ENCODE measurements at places on chromosomes 1 and 21.

- no peak for DNase-seq
Measured at GRCh38 chr21:25107708-25108107, 499.6 kb downstream of the MRPL39 start.

DNA sequence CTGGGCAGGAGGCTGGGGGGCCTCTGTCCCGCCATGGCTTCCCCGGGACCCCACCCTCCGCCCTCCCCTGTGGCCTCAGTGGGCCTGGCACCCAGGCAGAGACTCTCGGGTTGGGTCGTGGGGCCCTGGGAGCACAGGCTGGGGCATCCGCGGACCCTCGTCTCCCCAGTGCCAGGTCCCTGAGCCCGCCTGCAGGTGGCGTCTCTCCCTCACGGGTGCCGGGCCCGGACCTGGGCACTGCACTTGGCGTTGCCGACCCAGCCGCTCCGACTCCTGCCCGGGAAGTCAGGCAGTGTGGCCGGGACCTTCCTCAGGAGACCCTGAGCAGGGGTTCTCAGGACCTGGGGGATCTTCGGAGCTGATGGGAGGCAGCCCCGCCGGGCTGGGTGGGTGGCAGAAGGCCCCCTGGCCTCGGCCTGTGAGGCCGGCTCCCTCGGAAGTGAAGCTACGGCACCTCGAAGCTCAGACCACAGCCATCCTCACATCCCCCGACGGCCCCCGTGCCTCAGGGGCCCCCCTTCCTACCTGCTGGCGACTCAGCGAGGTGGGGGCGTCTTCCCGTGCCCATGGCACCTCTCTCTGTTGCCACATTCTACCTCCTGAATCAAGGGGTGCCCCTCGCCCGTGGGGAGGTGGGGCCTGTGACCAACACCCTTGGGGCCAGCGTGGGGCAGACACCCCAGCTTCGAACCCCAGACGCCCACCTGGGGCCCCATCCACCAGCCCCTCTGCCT, 6.4 kb upstream of the C1orf159 start:
- DNase-seq, result no peak

DNA sequence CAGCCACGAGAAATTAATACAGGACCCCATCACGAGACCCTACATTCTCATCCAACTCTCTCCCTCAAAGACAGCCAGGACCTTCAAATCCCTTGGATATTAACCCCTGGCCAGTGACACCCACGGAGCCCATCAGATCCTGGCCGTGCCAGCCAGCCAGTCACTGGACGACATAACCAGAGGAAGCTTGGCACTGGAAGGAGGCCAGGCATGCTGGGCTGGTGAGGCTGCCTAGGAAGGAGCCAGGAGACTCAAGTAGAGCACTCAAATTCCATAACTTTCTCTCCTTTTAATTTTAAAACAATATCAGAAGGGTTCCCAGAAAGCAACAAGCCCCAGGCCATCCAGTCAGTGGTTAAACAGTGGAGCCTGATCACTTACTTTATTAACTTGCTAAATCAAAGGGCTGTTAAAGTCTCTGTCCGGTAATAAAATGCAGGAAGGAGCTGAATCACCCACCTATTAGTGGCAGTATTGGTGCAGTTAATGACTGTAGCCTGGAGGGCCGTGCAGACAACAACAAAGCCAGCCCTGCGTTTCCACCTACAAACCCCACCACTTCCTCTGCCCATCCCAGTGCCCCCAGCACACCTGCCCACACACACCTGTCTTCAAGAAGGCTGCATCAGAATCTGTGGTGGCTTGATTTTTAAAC, 78.0 kb downstream of the HIVEP3 start:
- DNase-seq, result peak; percentile 5

- DNase-seq, result no peak
Measured at GRCh38 chr1:93552741-93553455, 105.0 kb downstream of the FNBP1L start.

DNA sequence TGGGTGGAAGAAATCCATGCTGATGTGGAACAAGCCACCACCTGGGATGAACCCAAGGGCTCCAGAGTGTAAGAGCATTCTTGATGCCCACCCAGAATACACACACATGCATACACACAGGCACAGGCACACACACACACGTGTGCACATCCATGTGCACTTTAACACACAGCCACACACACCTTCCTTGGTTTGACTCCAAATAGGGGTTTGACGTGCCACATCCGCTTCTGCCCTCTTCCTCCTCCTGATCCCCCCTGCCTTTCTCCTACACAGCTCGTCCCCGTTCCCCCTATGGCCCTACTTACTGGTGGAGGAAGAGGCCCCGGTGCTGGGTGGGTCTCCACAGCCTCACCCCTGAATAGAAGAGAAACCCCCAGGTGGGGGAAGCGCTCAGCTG, 16.0 kb downstream of the SPATA21 start:
- no peak for DNase-seq
